ENCODE measurements at places on chromosomes 6 and 20.

- DNase-seq, result no peak
Measured at GRCh38 chr6:51854876-51855275, 232.5 kb downstream of the PKHD1 start.

- no peak for DNase-seq
Measured at GRCh38 chr6:169220068-169220964, 33.3 kb downstream of the THBS2 start.

GRCh38 chr6:7777074-7777473 lies 51.2 kb downstream of the BMP6 start:
- no peak for DNase-seq

DNA sequence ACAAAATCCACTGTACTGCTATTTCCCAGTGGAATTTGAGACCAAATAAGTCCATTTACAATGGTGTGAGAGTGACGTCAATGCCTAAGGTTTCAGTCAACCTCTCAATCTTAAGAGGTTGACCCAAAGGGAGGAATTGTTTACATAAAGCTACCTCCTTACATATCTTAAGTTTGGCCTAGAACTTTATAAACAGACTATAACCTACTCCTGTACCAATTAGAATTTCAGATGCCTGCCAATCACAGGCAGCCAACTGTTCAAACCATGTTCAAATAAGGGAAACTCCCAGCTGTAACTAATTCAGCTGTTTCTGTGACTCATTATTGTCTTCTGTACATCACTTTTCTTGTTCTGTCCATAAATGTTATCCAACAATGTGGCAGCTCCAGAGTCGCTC lies 14.5 kb downstream of the LGSN start:
- DNase-seq, result no peak

GRCh38 chr6:53441035-53441493 lies 92.3 kb upstream of the ELOVL5 start:
- DNase-seq, result no peak

- DNase-seq, result peak; percentile 15
Measured at GRCh38 chr20:16803965-16804792, 56.0 kb downstream of the OTOR start.

DNA sequence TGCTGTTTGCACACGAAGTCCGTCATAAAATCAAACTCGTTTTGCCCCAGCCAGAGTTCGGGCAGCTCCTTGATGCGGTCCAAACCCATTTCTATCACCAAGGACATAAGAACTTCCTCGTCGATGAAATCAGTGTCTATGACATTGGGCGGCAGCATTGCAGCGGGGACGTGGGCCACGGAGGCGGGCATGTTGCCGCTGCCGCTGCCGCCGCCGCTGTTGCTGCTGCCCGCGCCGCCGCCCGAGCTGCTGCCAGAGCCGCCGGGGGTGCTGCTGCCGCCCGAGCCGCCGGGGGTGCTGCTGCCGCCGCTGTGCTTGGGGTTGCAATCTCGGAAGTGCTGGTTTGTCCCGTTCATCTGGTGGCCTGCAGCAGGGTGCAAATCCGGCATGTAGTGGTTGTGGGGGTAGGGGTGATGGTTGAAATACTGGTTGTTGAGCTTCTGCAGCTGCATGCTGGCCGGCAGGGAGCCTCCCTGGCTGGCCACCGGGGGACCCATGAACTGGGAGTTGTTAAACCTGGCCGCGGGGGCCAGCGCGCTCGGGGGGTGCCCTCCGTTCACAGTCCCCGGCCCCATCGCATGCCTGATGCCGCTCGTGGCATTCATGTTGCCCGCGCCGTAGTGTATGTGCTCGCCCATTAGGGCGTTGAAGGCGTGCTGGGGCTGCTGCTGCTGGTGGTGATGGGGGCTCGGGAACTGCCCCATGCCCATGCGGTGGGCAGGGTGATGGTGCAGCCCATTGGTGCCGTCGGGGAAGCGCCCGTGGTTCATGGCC lies 1.1 kb downstream of the CITED2 start:
- DNase-seq, result peak; percentile 42

DNA sequence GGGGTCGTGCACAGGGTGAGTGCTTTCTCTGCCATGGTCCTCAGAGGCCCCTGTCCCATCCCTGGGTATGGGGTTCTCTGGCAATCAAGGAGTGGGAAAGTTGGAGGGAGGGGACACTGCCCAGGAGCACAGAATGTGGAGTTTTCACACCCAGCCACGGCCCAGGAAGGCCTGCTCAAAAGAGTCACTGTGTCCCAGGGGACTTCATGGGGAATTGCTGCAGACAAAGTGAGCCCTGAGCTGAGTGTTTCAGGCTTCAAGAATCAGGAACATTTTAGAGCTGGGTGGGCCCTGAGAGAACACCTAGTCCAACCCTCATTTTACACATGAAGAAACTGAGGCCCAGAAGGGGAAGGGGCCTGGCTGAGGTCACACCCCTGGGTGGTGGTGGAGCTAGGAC lies 5.7 kb downstream of the MAPK13 start:
- no peak for DNase-seq

DNA sequence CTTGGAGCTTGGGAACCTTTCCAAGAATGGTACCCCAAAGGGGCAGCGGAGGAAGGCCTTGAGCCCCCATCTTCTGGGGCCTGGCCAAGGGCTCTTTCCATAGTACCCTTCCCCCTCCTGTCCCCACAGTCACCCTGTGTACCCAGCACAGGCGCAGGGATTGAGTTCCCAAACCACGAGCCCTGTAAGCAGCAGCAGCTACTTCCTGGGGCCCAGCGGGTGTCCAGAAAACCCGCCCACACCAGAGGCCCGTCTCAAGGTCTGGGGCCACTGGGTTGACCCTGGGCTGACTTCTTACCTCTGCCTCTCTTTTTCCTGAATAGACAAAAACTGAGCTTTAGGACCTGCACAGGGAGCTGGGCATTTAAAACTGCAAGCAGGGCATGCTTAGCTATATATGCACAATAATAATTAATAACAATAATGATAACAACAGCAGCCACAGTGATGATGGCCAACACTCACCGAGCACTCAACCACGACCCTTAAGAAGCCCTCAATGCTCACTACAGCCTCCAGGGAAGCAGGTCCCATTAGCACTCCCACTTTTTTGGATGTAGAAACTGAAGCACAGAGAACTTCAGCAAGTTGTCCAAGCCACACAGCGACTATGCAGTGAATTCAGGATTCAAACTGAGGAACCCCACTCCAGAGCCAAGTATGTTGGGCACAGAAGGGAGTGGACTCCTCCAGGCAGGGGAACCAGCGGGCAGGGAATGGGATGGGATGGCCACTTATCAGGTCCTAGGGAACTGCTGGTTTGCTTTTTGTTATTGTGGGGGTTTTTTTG lies 14.5 kb downstream of the NOL4L start:
- no peak for DNase-seq

DNA sequence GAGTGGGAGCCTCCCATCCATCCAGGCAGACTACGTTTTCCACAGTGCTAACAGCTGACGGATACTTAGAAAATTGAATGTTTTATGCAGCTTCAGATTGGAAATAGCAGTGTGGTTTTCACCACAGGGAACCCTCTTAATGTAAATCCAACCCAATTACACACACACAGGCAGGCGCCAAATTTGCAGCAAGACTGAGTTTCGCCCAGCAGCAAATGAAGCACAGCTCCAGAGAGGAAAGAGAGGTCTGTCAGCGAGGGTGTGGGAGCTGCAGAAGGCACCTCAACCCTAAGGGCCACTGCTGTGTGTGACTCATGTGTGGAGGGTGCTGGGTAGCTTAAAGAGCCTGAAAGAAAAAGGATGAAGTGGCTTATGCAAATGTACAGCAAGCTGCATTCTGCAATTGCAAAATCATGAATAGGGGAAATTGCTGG lies 365.7 kb downstream of the MAFB start:
- no peak for DNase-seq

DNA sequence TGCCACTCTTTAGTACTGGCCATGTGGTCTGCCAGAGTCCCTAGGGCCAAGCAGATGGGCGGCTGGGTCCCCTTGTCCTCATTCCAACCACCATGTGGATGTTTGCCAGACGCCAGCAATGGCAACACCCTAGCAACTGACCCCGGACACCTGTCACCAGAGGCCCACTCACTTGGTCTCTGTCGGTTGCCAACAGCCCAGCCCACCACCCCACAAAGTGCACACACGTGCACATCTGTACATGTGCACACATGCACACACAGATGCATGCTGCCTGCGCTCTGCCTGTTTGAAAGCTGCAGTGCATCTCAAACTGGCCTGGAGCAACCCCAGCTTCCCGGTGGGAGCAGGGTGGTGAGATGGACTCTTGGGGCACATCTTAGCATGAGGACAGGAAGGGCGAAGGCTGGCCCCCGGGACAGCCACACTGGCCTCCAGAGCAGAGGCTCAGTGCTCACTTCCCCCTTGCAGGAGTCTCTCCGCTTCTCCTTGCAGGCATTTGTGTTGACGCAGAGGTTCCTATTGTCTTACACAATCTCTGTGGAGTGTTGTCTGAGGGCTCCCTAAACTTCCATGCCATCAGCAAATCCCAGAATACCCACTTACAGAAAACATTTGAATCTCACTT lies 54.0 kb downstream of the PSMG4 start:
- no peak for DNase-seq

GRCh38 chr6:168031411-168031971 lies 34.0 kb downstream of the KIF25 start:
- no peak for DNase-seq

- DNase-seq, result no peak
Measured at GRCh38 chr20:48760403-48760983, 67.3 kb downstream of the PREX1 start.

DNA sequence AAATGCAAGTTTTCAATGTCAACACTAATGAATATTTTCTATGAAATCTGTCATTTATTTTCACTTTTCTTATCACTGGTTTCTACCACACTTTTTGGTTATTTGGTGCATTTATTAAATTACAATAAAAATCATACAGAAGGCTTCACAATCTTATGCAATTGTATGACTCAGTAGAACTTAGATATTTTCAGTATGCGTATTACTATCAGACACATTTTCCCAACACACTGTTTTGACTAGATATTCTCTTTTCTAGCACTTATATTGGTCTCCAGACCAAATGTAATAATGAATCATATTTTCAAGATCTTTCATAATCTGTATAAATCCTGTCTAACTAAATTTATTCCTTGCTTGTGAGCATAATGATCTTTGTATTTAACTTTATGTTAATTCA lies 74.1 kb downstream of the FAM83B start:
- no peak for DNase-seq

GRCh38 chr6:390914-391558 lies 516 bp upstream of the IRF4 start:
- no peak for DNase-seq

GRCh38 chr6:106194949-106195921 lies 109.1 kb downstream of the PRDM1 start:
- no peak for DNase-seq

GRCh38 chr6:168370310-168370991 lies 50.9 kb upstream of the DACT2 start:
- peak; percentile 66 for DNase-seq

GRCh38 chr20:11799281-11799684 lies 118.4 kb upstream of the BTBD3 start:
- no peak for DNase-seq

DNA sequence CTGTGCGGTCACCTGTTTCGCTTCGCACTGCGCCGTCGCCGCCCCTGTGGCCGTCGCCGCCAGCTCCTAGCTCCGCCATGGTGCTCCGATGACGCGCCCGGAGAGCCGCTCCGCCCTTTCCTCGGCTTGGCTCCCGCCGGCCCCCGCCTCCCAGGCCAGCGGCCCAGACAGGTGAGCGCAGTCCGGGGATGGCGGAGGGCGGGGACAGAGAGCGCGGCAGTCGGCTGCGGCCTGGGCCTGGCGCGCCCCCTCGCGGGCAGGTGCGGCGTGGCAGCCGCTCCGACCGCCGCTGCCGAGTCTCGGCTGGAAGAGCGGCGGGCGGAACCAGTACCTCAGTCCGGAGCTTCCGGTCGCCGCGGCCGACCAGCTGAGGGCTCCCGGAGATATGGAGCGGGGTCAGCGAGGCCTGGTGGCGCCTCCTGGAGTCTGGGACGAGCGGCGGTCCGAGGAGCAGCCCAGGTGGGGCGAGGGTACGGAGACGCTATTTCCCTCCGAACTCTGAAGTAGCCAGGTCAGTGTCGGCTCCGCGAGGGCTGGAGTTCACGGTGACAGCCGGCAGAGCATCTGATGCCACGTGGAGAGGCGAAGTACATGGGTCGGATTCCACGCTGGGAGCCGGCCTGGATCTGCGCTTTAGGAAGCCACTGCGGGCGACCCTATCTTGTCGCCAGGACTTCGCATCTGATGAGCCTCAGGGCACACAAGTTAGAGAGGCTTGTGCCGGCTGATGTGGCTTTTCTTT lies at the start of gene MAP7:
MAP7 (minus strand) TSS at position 93 of the 742 bp plus-strand sequence; CDS start at position 79, 14 bp downstream.
- DNase-seq, result peak; percentile 44

DNA sequence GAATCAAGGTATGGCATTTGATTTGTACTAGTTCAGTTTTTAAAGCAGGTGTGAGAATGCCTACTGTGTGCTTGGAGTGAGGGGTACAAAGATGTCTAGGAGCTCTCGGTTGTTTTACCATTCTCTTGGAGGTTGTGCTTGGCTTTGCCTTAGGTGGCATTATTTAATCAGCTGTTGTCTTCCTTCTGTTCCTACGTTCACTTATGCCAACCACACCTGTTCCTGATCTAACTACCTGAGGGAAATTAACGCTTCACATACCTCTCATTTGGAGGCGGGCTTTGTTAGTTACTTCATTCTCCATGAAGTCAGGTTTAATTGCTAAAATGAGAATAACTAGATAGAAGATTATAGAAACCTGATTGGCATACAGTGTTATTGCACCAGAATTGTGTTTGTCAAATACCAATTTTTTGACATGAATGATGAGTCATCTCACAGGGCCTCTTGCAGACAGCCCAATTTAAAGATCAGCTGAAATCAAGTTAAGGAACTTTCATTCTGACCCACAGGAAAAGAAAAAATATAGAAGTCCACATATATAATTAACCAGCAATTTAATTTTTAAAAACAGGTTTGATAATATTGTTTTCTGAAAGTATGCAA lies 24.8 kb upstream of the PBOV1 start:
- DNase-seq, result no peak

GRCh38 chr6:16803294-16804200 lies 42.3 kb upstream of the ATXN1 start:
- no peak for DNase-seq

- no peak for DNase-seq
Measured at GRCh38 chr6:47817749-47818148, 35.9 kb downstream of the OPN5 start.

GRCh38 chr6:131694832-131695426 lies 6.3 kb downstream of the OR2A4 start:
- no peak for DNase-seq

DNA sequence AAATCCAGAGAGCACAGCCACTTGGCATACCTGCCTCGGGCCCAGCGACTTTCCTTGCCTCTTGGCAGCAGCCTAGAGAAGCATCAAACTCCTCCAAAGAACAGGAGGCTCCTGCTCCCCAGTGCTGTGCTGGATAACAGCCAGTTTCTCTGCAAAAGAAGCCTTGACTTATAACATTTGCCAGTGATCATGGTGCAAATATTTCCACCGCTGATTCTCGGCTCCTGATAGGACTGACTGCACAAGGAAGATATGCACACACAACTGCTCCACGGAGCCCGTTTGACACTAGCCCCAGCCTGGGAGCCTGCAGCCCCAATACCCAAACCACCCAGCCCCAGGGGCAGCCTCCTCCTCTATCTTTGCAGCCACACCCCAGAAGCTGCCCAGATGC lies 17.5 kb downstream of the ACSS1 start:
- no peak for DNase-seq

GRCh38 chr6:4560221-4561077 lies 215.8 kb upstream of the CDYL start:
- no peak for DNase-seq

GRCh38 chr6:74409447-74409846 lies 713.4 kb downstream of the CD109 start:
- no peak for DNase-seq

- DNase-seq, result no peak
Measured at GRCh38 chr6:7998103-7998725, 66.0 kb downstream of the BLOC1S5 start.

- no peak for DNase-seq
Measured at GRCh38 chr6:103798166-103798565, 1061.6 kb downstream of the HACE1 start.
